Retina (tissue), 1 donor: ENCODE measurements at places on chromosomes 11 and 22.

DNA sequence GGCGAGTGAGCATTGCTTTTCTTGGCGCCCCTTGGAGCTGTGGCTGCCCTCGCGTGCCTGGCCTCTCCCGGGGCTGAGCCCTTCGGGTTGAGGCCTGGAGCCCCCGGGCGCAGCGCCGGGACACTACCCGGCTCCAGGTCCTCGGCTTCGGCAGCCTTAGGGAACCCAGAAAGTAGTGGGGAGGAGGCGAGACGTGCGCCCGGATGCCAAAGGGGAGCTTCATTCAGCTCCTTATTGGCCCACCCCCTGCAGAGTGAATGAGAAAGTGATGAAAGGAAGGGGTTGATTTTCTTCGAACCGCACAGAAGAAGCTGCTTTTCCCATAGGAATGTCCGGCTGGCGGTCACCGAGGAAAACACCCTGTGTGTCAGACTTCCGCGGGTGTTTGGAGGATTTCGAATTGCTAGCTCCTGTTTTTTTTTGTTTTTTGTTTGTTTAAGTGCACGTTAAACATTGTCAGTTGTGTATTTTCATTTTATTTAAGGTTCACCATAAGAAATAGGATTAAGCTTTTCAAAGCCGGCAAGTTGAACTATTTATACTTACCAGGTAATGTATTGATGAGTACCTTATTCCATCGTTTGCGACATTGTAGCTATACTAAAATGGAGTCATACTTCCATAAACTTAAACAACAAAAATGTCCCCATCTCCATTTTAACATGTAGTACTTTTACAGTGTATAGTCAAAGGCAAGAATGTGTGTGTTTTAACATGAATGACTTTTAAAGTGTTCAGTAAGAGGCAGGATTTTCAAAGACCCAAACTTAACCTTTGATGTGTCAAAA lies 841 bp upstream of the EIF4G2 start:
- DNase-seq, result no peak

- DNase-seq, result peak; percentile 11
These were observed 53.3 kb upstream of the PTPN5 start for GRCh38 chr11:18844753-18845367.

DNA sequence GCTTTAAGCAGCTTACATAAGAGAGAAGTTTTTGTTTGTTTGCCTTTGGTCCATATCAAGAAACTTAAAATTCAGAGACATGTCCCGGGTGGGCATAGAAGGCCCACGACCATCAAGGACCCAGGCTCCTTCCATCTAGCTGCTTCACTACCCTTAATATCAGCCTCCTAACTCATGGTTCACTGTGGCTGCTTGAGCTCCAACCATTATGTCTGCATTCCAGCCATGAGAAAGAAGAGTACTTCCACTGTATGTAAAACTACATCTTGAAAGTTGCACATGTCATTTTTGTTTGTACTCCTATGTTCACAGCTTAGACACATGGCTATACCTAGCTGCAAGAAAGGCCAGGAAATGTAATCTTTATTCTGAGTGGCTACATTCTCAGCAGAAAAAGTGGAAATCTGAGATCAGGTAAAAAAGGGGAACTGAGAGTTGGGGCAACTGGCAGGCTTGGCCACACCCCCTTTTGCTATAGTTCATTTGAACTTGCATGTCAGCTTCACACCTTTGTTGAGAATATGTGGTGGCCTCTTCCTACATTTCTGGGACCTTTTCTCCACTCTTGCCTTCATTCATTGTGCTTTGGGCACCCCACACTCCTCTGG lies 81.3 kb upstream of the TP53I11 start:
- DNase-seq, result no peak

DNA sequence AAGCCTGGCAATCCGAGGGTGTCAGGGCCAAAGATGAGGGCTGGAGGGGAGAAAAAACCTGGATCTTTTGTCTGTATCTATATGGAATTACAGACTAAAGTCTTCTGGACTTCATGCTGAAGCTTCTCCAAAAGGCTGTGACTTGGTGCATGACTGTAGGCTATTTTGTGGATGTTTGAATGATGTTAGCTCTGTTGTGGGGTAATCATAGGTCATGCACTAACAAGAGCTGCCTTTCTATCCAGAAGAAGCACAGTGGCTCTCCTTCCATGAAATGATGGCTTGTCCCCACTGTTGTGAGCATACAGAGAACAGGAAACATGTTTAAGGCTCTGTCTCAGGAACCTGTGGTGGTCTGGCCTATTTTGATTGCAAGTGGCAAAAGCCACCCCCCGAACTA lies 263.3 kb upstream of the PLET1 start:
- DNase-seq, result no peak

DNA sequence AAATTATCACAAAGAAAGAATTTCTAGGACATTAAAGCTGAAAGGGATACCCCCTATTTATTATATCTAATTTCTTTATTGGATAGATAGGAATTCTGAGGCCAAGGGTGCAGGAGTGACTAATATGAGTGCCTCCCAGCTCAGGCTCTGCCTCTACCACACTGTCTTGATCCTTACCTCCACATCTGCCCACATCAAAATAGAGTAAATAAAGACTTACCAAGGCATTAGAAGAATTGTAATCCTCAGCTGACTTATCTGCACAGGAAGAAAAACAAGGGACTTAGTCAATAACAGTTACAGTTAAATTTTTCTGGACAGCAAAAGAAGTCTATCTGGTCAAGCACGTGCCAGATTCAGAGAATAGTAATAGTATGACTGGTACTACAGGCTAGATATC lies 72.6 kb upstream of the GDPD4 start:
- no peak for DNase-seq

GRCh38 chr22:17114173-17114897 lies 6.8 kb downstream of the TMEM121B start:
- DNase-seq, result no peak

DNA sequence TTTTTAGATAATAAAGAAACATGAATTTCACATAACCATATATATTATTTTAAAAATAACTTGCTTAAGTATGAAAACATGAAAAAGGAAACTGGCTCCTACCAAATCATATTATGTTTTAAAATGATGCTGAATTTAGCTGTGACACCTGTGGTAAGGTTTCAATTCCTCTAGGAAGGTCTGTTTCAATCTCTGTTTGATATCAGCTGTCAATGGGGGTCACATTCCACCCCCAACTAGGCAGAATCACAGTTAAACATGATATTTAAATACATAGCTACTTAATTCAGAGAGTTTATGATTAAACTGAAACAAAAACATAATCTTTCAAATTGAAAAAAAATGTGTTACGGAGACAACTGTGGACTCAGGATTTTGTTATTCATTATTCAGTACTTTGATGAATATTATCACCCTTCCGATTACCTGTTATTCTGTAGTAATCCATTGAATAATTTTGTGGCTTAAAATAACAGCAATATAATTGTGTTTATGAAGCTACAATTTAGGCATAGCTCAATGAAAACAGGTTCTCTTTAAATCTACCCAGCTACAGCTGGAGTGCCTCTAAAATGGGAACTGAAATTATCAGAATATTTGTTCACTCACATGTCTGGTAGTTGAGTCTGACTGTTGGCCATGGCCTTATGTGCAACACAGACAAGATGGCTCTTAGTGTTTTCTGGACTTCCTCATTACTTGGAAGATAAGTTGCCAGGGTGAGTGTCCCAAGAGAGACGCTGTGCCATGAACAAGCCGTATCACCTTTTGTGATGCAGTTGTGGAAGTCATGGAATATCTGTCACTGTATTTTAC lies 244.6 kb upstream of the ANO3 start:
- no peak for DNase-seq

DNA sequence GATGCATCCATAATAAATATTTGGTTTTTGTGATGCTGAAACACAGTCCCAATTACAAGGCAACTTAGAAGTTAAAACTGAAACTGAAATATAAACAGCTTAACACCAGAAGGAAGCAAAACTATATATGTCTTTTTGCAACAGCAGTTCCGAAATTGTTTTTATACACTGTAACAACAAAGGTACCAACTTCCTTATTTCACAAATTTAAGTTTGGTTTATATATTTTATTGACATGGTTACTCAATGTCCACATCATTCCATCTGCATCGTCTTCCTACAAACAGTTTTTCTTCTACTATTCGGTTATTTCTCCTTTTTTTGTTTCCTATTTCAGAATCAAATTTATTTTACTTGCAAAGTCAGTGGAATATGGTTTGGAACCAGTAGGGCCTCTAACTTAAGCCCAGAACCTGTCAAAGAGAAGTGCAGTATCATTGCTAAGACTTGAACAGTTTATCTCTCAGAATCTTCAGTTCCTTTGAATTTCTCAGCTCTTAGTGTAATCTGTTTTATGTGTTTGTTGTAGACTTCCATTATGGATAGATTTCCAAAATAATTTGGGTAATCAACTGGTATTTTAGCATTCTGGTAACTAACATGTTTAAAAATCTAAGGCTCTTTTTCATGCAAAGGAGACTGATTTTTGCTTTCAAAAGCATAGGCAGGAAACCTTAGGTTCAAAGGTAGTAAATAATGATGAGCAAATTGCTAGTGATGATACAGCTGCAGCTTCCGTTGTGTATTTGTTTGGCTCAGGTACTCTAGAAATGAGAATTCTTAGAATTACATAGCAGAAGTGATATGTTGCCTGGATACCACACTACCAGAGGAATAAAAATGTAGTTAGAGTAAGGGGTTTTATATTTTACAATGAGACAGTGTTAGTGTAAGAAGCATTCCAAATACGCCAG lies 8.2 kb upstream of the HSPA8 start:
- no peak for DNase-seq

DNA sequence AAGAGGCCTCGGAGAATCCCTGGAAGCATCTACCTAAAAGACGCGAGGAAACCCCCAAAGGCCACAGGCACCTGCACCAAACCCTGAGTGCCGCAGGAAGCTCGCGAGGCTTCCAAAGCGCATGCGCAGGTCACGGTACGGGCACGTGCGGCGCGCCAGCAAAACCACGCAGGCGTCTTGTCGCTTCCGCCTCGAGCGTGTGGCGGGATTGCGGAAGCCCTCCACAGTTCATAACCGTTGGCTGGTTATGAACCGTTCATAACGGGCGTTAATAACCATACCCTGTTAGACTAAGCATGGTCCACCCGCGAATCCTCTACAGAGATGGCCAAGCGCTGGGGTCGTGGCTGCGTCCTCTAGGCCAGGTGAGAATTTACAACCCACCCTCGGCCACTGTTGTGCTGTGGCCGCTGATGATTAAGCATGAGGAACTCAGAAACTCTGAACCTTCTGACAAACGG lies 46.4 kb downstream of the MORC2 start:
- DNase-seq, result peak; percentile 68

- peak; percentile 32 for DNase-seq
These were observed 123.6 kb upstream of the MTNR1B start for GRCh38 chr11:92845805-92846204.

GRCh38 chr22:45650721-45651120 lies 20.9 kb upstream of the ATXN10 start:
- DNase-seq, result no peak

- DNase-seq, result no peak
These were observed 27.2 kb downstream of the PHLDB1 start for GRCh38 chr11:118634431-118635236.

DNA sequence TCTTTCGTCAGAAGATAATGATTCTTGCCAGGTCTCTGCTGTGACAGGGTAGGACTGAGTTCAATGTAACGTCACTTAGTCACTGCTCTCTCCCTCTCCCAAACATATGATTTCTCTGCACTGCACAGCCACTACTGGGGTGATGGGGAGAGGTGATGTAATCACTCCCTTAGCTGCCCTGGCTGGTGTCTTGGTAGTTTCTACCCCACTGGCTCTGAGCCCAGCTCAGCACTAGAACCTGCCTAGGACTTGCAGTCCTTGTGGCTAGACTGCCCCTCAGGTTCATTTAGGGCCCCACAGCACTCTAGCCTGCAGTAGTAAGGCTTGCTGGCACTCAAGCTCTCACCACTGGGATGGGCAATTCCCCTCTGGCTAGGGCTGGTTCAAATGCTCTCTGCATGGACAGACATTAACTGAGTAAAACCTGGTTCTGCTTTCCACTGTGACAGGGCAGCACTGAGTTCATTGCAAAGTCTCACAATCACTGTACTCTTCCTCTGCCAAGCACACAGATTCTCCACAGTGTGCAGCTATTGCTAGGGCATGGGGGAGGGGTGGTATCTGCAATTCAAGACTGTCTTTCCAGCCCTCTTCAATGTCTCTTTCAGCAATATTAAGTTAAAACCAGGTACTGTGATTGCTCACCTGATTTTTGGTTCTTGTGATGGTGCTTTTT lies 571.4 kb upstream of the FAT3 start:
- DNase-seq, result no peak

DNA sequence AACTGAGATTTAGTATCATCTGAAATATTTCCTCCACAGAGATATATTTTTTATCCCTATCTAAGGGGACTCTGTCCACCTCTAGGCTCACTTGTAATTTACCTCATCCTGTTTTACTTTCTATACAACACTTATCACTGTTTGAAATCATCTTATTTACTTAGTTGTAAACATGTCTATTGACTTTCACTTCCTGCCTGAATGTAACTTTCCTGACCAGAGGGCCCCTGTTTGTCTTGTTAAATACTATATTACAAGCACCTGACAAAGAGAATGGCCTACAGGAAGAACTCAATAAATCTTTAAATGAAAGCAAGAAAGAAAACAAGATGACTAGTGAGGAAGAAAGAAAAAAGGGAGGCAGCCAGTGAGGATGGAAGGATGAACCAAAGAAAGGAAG lies 1727.5 kb downstream of the LRRC4C start:
- DNase-seq, result no peak

DNA sequence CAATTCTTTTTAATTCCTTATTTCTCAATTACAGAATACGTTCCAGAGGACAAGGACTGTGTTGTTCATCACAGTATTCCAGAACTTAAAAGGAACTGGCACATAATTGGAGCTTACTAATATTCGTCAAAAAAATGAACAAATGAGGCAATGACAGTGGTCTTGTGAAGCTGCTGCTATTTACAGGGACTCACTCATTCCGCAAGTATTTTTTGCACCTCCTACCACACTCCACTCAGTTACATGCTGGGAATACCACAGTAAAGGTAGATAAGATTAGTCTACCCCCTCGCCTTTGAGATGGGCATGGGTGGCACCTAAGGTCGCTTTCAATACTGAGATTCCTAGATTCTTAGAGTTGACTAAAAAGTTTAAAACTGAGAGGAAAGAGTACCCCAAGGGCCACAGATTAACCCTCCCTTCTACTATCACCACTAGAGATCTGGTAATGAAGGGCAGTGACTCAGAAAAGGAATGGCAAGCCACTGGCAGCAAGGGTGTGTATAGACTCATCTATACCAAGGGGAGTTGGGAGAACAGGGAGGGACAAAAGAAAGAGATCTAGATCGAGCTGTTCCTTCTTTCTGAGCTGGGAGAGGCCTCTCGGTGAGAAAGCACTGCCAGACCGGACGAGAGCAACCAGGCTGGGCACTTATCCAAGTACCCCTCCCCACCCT lies 85.0 kb downstream of the RPL27A start:
- DNase-seq, result no peak

- DNase-seq, result peak; percentile 52
These were observed 53.1 kb downstream of the SLC22A12 start for GRCh38 chr11:64643920-64644646.
